Stimulated activated CD4-positive, alpha-beta T cell treated with anti-CD3 and anti-CD28 coated beads, Interleukin-15, amount 100 ng/mL, for 24 hours (primary cell): ENCODE measurements at places on chromosomes 12 and 14.

DNA sequence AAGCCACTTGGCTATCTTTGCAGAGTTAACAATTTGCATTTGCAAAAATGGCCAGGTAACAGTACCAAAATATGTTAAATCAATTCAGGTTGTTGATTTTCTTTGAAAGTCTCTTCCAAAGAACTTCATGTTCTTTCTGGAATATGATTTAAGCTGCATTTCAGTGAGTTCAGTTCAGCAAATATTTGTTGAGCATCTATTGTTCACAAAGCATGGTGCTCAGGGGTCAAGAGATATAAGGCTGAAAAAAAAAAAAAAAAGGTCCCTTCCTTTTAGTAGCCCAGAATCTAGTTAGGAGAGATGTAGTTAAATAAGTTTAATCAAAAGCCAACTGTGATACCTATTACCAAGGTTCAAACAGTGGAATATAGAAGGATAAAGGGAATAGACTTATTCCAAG is 317.1 kb downstream of the ZFP36L1 start:
- DNase-seq = no peak

DNA sequence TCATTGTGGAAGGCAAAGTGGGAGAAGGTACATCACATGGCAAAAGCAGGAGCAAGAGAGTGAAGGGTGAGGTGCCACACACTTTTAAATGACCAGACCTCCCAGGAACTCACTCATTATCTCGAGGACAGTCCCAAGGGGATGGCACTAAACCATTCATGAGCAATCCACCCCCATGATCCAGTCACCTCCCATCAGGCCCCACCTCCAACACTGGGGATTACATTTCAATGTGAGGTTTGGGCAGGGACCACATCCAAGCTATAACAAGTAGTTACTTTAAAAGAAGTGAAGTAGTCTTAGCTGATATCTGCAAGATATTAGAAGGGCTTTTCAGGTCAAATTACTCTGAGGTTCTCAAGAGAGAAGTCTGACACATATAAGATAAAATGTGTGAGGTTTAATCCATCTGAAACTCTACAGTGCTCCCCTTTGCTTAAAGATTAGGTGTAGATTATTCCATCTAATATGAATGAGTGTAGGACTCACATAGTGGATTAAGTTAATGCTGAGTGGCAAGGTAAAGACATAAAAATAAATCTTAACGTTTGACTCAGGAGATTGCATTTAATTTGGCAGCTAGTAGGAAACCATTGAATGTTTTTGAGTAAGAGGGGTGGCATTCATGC is 130.8 kb downstream of the TMX1 start:
- no peak for DNase-seq

- DNase-seq = no peak
Observed at GRCh38 chr12:7444076-7444475, at the start of gene CD163L1. CD163L1 (minus strand) TSS chr12:7444153; CDS start chr12:7444127, 26 bp downstream.

- DNase-seq = no peak
Observed at GRCh38 chr14:53054457-53054856, 98.7 kb downstream of the DDHD1 start.

- DNase-seq = no peak
Observed at GRCh38 chr12:958588-959123, 9.2 kb upstream of the RAD52 start.

GRCh38 chr12:64572241-64572640 is 38.1 kb upstream of the RASSF3 start:
- no peak for DNase-seq
